ENCODE measurements at places on chromosomes 11 and 22. TPM values are rescaled to one million over a fixed set of nuclear protein-coding genes. Genes with fewer than 3 reads are reported as not detected.

DNA sequence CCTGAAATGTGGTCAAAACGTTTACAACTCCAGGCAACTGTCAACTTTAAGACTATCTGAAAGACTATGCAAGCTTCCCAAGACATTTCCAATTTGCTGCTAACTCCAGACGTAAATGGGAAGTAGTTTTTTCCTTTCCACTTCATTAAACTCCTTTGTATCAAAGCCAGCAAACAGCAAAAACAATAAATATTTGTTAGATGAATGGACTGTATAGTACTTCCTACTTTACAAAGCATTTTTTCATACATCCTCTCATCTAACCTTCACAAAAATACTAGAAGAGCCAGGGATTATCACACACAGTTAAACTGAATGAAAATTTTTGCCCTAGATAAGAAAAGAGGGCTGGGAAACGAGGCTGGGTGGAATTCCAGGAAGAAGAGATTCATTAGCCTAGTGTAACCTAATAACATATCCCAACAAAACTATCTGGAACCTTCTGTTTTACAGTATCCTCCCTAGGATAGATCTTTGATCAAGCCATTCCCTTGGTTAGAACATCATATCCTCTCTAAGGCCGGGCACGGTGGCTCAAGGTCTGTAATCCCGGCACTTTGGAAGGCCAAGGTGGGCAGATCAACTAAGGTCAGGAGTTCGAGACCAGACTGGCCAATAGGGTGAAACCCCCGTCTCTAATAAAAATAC is 10.4 kb downstream of the NUP98 start:
- DNase-seq: no peak

- DNase-seq: no peak
Measured at GRCh38 chr11:737366-737765, 9.9 kb upstream of the TALDO1 start.

- DNase-seq: peak; percentile 68
Measured at GRCh38 chr22:48452766-48453165, 1374.9 kb downstream of the BRD1 start.

DNA sequence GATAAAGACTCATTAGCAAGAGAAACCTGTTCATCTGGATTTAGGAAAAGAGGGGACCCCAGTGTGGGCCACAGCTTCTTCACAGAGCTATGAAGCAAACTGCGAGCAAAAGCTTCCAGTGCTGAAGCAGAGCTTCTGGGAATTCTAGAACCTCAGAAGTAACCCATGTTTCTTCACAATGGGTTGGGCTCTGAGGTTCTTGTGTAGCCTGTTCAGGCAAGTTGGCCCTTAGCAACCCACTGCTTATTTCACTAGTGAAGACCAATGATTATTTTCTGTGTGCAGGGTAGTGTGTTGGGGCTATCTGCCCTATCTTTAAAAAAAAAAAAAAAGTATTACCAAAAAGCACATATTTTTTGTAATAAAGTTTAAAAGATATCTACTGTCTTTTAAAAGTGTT is at the start of gene ACRV1:
TSS of gene ACRV1 (minus strand) at position 101 of the 400 bp plus-strand sequence. CDS start at position 34, 67 bp downstream.
- no peak for DNase-seq

- peak; percentile 48 for DNase-seq
Measured at GRCh38 chr11:67387069-67387468, 4.7 kb upstream of the RAD9A start.

GRCh38 chr22:24146791-24147353 is 34.4 kb upstream of the SUSD2 start:
- no peak for DNase-seq

- DNase-seq: peak; percentile 81
Measured at GRCh38 chr22:41524809-41525449, 19.3 kb downstream of the POLR3H start.

DNA sequence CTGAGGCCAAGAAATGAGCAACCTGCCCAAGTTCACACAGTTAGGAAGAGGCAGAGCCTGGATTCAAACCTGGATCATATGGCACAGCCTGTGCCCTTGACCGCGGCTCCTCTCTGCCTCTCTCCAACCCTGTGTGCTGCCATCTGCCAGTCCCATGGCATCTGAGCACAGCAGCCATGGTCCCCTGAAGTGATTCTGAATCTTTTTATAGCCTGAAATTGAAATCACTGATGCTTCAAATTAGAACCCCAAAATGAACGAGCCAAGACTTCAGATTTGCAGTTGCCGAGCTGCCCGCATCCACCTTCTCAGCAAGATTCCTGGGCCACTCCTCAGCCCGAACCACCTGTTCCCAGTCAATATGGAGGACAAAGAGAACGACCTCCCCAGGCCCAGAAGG is 252.7 kb downstream of the CTTN start:
- no peak for DNase-seq

DNA sequence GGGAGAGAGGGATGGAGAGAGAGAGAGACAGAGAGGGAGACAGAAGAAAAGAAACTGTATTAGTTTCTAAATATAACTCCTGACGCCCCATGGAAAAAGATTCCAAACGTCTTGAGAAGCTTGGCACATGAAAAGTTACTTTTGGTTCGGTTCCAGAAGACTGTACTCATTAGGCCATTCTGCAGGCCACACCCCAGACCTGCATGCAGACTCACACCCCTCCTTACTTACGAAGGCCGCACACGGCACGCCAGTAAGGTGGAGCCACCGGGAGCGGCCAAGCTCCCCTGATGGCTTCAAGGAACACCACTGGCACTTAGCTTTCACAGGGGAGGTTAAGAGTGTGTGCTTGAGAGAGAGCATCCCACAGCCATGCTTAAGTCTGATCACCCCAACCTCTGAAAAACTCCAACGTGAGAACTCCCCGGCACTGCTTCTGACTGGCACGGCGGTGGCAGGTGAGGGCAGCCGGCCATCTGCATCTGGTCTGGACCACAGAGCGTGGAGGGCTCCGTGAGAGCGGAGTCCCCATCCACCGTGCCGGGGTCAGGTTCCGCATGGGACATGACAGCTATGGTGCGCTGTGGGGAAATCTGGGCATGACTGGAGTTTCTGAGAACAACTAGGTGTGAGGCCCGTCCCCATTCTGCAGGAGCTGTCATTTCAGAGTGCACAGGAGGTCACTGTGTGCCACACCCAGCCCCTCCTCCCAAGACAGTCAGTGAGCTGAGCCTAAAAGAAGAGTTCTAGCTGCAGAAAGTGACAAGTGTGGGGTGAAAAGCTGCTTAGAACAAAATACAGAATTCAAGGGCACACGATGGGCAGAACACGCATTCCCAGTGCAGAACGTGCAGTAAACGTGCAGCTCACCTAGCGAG is 62.4 kb downstream of the MYH9 start:
- no peak for DNase-seq

GRCh38 chr11:23551706-23552105 is 691.4 kb upstream of the CCDC179 start:
- DNase-seq: no peak

GRCh38 chr11:126438691-126439090 is 83.2 kb downstream of the ST3GAL4 start:
- no peak for DNase-seq

DNA sequence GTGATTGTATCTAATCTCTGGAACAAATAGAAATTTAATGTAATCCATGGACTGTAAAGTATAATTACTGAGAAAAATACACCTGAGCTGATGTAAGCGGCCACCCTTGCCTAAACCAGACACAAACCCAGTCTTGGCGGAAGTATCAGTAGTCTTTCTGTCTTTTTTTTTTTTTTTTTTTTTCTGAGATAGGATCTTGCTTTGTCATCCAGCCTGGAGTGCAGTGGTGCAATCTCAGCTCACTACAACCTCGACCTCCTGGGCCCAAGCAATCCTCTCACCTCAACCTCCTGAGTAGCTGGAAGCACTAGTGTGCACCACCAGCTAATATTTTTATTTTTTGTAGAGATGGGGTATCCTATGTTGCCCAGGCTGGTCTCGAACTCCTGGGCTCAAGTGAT is 5.5 kb upstream of the CXCR5 start:
- DNase-seq: no peak

DNA sequence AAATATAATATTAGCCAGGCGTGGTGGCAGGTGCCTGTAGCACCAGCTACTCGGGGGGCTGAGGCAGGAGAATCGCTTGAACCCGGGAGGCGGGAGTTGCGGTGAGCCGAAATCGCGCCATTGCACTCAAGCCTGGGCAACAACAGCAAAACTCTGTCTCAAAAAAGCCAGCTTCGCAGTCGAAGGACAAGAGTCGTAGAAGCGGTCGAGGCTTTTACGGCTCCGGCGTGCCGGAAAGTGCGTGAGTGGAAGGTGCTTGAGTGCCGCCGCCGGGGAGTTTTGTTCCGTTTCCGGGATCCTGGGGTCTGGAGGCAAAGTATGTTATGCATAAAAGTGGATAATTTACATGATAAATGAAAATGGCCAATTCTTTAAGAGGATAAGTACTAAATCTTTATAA is 43.6 kb downstream of the SYN3 start:
- DNase-seq: no peak

P2RY2 gene
- not detected for total RNA-seq

LMO1 gene
- not detected for total RNA-seq

VSIG2 gene
- total RNA-seq: not detected

NFAM1 gene
- not detected for total RNA-seq
